ENCODE measurements at places on chromosomes 1 and 21.

DNA sequence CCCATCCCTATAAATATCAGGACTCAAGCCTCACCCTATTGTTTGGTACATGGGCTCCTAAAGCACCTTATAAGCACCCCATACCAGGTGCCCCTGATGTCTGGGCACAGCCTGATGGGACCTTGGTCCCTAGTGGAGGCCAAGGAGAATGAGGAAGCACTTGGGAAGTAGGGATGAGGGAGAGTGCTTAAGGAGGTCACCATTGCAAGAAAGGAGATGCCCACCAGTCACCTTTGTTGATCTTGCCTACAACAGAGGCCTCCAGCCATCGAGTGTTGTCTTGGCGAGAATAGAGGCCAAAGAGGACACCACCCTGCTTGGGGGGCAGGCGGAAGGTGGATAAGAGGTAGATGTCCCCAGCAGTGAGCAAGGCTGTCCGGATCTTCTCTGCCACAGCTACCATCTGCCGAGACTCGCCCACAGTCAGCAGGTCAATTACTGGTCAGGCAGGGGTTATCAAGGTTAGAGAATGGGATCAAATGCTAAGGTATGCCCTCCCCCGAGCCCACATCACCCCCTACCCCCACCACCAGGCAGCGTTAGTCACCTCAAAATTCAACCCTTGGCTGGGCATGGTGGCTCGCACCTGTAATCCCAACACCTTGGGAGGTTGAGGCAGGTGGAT, 1.6 kb downstream of the THBS3 start:
- no peak for DNase-seq

DNA sequence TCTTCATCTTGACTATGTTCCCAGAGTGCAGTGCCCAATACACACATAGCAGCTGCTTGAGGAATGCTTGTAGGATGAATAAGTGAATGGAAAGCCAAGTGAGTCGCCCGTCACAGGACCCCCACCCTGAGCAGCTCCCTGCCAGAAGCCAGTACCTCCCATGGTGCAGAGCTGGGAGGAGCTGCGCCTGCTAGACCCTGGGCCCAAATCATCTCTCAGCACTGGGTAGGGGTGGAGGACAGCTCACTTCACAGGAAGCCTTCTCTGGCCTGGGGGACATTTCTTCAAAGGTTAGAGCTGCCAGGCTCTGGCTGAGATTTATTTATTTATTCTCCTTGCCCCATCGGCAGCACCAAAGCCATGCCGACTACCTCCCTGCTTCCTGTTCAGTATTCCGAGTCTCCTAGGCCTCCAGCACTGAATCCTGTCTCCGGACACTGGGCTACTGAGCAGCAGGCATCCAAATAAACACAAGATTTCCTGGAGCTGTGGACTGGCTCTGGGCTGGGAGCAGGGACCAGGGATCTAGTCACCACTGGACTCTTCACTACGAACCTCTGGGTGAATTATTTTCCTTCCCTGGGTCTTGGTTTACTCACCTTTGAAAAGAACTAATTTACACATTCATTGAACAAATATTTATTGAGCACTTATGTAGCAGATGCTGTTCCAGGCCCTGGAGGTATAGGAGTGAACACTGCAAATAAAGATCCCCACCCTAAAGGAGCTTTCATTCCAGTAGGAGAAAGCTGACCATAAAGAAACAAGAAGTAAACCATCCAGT, 187.7 kb downstream of the TRABD2B start:
- no peak for DNase-seq

DNA sequence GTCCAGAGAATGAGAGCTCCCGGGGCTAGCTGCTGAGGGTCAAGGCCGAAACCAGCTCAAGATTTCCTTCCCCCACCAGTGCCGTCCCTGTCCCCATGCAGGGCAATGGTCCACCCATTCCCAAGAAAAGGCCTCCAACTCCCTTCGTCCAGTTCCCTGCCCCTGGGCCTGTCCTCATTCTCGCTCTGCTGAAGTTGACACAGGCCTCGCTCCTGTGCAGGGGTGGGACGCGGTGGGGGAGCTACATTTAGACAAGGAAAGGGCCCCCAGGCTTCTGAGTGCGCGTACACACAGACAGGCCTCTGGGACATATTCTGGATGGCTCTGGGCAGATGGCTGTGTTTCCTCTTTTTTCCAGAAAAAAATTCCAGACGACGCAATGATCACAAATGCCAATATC, 188.3 kb downstream of the ETS2 start:
- no peak for DNase-seq

GRCh38 chr1:190320952-190321351, 156.7 kb downstream of the BRINP3 start:
- no peak for DNase-seq

DNA sequence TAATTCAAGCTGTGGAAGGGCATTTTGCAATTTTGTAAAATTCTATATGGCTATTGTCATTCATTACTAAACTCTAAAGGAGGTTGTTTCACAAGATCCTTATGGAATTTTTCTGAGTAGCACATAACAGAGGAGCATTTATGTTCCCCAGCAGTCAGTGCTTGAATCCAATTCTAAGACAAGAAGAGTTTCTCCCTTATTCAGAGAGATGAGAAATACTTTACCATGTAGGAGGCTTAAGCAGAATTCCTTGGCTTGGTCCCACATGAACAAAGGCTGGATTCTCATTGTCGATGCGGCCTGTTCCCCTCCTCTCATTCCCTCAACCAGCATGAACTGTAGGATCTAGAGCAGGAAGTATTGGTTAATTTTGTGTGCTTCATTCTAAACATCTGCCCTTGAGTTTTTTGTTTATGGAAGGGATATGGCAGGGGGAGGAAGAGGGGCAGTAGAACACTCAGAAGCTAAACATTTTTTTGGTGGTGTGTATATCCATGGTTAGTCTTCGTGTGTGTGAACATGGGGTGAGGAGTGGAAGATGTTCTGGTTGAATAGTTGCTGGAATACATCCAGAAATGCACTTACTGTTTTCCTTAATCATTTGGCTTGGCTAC, 74.3 kb downstream of the LAMC1 start:
- no peak for DNase-seq

- DNase-seq, result no peak
Observed at GRCh38 chr21:38196036-38196435, 60.8 kb upstream of the KCNJ15 start.

DNA sequence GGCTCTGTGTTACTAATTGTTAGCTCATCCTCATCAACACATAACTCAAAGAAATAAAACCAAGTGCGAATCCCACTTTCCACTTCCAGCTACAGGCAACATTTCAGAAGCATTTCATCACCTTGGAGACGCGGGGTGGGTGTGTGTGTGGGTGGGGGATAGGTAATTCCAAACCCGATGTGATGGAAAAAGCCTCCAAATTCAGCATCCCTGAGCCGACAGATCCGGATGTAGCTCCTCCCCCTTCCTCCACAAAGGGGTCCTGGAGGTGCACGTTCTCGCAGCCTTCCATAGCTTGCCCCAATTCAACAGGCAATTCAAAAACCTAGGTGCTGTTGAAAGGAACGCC, 486 bp downstream of the HSPA13 start:
- no peak for DNase-seq

- no peak for DNase-seq
Observed at GRCh38 chr1:54567961-54568360, 19.9 kb downstream of the ACOT11 start.

GRCh38 chr21:37862536-37862935, 53.7 kb downstream of the KCNJ6 start:
- DNase-seq, result no peak

- DNase-seq, result no peak
Observed at GRCh38 chr1:226119169-226119568, 56.7 kb downstream of the H3-3A start.

DNA sequence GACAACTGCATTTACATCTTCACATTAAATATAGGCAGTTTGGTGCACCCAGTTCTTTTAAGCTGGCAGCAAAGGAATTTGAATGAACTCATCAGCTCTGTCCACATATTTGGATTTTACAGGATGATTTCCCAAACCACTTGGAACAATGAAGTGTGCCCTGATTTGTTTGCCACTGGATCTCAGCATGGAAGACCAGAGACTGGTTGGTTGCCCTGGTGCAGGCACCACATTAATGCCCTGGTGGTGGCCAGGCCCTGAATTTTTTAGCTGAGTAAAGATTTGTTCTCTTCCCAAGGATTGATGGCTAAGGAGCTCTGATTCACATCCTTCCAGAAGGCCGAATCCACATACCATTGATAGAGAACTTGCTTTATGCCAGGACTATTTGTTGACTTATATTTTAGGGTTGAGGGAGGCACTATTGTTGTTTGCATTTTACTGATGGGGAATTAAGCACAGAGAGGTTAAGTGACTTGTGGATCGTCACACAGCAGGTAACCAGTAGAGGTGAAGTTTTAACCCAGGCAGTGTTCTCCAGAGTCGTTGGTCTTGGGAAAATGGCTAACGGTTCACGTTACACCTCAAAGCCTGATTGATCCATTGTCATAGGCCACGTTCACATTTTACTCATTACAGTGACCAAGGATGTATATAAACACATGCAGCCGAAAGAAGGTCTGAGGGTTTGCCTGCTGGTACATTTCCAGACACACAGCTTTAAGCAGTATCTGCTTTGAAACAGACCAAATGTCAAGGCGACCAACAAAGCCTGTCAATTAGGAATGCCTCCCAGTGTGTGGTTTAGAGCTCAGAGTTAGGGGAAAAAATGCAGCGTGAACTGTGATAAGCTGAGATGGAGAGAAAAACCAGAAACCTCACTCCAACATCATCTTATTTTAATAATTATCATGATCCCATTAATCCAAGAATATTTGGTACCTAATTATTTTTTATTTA, 50.7 kb downstream of the KAZN start:
- no peak for DNase-seq

DNA sequence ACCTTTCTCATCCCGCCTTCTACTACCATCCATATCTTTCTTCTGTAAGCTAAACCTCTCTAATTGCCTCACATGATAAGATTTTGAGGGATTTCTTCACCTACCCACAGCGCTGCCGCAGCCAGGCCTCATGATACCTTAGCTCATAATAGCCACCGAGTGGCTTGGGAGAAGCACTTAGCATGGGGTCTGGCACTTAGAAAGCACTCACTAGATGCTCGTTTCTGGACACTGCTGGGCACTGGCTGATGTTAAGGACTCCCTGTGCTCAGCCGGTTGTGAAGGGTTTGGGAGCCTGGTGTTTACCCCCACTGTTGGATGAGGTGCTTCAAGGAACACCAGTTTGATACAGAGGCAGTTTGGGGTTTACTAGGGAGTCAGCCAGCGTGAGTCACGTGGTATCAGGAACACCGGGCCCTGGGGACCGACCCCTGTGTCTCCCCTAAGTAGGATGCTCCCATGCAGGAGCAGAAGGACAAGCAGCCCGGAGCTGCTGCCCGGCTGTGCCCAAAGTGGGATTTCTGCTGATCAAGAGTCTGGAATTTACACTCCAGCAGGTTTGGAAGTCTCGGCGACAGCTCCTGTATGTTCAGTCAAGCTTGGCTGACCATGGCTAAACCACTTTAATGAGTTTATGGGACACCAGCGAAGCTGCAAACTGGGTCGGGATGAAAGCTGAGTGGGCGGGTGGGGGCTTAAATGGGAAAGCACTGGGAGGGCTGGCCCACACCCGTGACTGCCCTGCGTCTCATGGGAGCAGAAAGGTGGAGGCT, 63.3 kb downstream of the GALNT2 start:
- no peak for DNase-seq

- no peak for DNase-seq
Observed at GRCh38 chr1:238302646-238303045, 411.9 kb upstream of the ZP4 start.

DNA sequence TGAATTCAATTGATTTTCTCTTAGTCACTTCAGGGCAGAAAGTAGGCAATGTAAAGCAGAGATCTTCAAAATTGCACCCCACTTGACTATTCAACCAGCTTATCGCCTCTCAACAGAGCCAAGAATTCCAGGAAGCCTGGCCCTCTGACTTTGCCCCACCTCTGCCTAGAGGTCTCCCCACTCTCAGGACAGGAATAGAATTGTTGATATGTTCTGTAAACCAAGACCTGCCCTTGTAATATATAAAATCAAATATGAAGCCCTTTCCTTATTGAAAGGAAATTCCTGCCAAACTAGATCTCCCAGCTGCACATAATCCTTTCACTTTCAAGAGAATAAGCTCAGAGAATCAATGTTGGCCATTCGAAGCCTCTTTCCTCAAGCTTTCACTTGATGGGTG, 116.1 kb upstream of the DPT start:
- no peak for DNase-seq

- DNase-seq, result no peak
Observed at GRCh38 chr1:3608154-3608553, 3.2 kb downstream of the MEGF6 start.

DNA sequence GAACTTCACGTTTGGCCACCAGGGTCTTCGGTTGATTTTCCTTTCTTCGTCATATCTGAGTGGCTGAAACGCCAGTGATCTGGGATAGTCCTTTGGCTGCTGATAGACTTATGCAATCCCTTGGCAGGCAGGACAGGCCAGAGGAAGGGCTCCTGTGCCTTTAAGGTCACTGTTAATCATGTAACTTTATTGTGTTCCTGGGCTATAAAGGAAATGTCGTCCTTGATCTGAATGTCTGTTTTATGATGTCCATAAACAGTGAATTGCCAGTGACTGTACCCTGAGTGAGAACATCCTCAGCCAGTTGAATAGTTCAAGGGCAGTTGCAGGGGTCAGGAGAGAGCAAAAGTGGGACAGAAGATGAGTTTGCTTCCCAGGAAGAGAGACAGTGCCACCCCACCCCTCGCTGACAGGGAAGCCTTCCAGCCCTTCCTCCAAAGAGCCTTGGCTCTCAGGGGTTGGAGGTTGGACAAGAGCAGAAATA, 68.0 kb downstream of the PDE9A start:
- DNase-seq, result no peak

GRCh38 chr21:24197132-24197643, 1410.1 kb downstream of the MRPL39 start:
- no peak for DNase-seq

DNA sequence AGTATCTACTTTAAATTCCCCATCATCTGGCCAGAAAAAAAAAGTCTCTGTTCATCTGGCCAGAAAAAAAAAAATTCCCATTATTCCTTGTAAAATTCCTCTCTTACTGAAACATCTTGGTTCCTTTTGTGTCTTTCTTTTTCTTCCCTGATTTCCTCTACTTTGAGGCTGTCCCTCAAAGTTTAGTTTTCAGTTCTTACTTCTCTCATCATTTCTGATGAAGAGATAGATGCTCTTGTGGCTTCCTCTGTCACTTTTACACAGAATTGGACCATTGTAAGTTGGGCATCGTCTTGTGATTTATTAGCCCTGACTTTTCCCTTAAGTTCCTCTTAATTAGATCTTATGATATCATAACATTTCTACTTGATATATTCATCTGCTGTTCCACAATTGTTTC, 6.5 kb downstream of the SOAT1 start:
- no peak for DNase-seq
